ENCODE measurements at places on chromosomes 3 and 15.

- DNase-seq, result no peak
These were observed 107.5 kb downstream of the EOMES start for GRCh38 chr3:27614592-27614991.

- DNase-seq, result no peak
These were observed 255.9 kb downstream of the NFKBIZ start for GRCh38 chr3:102105193-102105592.

DNA sequence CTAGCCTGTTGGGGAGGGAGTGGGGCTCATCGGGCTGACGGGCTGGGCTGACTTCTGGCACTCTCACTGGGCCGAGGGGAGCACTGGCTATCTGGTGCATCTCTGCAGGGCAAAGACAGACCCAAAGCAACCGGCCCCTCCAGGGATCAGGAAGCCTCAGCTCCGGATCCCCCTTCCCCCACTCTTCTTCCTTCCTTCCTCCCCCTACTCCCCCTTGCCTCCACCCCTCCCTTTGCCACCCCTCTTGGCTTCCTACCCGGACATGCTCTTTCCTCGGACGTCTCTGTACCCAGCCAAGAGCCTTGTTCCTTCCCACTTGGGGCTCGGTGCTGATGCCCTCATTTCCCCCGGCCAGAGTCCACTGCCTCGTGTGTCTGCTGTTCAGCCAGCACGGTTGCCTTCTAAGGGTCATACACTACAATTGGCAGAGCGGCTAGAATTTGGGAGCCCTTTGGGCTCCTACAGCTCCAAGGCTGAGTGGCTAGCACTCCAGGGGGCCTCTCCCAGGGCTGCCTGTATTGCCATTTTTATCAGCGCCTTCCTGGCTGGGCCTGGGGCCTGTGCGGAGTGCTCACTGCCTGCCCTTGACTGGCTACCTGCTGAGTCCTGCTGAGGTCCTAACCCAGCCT is 10.9 kb downstream of the SEMA3F start:
- no peak for DNase-seq

DNA sequence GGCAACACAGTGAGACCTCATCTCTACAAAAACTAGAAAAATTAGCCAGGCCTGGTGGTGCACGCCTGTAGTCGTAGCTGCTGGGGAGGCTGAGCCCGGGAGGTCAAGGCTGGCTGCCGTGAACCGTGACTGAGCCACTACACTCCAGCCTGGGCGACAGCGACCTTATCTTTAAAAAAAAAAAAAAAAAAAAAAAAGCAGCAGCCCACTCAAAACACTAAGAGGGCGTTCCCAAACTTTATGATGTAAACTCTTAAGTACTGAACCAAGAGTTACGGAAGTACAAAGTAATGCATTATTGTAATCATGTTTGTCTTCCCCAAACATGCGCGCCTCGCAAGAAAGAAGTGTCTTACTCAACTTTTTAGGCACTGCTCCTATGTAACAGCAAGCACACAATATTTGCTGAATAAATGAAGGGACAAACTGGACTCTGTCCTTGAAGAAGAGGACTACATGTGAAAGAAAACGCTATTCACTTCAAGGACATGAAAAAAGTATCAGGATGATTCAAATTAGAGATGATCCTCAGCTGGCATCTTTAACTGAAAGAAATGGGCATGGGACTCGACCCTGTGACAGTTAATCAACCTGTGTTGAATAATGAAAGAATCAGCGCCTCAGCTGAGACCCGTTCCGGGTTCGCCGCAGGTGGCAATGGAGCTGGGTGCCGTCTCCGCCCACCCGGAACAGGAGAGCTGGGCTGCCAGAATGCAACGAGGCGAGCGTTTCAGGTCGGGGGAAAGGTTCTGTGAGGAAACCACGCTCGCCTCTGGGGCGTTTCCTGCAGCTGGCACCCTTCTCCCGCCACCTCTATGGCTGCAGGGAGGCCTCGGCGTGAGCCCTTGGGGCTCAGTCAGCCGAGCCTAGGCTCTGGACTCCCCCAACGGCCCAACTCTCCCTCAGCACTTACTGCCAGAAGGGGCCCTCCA is 718 bp downstream of the SPG11 start:
- peak; percentile 92 for DNase-seq

All from natural killer cell treated with Interleukin-12 subunit alpha and Interleukin-12 subunit beta and Interleukin-15 and Interleukin-18, amount 100 ng/mL, for 72 hours (primary cell).